Activated CD8-positive, alpha-beta memory T cell treated with anti-CD3 and anti-CD28 coated beads, Interleukin-2, amount 50 U/mL, for 4 hours (primary cell): ENCODE measurements at places on chromosomes 7 and 10.

DNA sequence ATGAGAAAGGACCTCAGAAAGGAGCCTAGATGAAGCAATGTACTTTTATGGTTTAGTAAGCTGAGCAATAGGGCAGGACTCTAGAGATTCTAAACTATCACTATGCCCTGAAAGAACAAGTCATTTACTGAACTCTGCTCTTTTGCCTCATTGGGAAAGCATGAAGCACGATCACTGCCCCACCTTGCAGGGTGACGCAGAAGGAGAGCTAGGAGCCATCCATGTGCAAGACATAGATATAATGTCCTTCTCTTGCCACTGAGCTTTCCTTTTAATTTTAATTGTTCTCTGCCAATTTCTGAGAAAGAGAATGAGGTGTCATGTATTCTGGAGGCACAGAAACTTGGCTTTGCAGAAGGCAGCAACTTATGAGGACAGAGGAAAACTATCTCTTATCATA, 108.3 kb downstream of the SORCS1 start:
- no peak for DNase-seq

- no peak for DNase-seq
Measured at GRCh38 chr10:62354916-62355315, 19.3 kb upstream of the ZNF365 start.

DNA sequence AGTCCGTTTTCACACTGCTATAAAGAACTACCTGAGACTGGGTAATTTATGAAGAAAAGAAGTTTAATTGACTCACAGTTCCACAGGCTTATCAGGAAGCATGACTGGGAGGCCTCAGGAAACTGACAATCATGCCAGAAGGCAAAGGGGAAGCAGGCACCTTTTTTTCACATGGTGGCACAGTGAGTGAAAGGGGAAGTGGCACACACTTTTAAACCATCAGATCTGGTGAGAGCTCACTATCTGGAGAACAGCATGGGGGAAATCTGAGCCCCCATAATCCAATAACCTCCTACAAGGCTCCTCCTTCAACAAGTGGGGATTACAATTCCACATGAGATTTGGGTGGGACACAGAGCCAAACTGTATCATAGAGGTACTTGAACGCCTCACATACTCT, 30.0 kb downstream of the AGR3 start:
- no peak for DNase-seq

DNA sequence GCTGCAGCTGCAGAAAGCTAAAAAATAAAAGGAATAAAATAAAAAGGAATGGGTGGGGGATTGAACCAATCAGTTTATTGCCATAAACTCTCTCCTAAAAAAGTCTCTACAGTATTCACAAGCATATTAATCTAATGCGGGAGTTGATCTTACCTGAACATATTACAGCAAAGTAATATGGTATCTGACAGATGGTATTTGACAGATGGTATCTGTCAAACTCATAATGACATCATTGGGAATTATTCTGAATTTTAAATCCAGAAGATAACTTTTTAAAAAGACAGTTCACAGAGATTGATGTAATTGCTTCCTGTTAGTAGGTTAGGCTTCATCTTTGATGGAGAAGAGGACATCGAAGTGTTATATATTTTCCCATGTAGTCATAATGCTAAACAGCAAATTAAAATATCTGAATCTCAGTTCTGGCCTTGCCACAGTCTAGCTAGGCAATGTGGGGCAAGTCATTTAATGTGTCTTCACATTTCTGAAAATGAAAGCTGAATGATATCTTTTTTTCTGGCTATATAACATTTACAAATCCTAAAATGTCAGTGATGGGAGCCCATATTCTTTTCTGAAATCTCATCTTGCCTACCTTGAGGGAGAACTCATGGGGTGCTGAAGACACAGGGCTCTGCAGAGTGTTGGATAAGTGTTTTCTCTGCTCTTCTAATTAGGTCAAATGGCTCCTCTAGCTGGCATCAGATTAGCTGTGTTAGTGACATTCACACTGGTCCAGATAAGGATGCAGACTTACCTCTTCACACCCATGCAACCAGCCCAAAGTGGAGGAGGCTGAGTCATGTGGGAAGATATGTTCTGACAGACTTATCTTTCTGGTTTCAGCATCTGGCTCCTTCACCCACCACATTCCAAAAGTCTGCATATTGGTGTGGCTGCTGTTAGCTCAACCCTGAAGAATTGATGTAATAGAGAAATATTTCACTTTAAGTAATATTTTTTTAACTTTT, 2.1 kb upstream of the LIPM start:
- no peak for DNase-seq

DNA sequence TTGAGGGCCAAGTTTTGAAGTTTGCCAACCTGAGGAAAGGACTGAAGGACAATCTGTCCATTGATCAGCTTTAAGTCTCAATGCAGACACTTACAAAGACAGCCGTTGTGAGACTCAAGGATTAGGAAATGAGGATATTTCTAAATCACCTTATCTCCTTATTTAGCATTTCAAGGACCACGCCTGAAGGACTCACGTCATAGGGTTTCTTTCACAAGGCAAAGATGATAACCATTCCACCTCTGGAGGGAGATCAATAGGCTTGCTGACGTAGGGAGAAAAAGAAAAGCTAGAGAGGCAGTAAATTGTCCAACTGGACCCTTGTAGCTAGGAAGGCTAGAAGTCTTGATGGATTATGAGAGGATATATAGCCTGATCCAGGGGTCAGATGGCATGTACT, 3.3 kb upstream of the ASB4 start:
- no peak for DNase-seq
